Uterus (tissue), 4 donors: ENCODE measurements at places on chromosomes 13 and 19. TPM values are rescaled to one million over a fixed set of nuclear protein-coding genes. Genes with fewer than 3 reads are reported as not detected.

DNA sequence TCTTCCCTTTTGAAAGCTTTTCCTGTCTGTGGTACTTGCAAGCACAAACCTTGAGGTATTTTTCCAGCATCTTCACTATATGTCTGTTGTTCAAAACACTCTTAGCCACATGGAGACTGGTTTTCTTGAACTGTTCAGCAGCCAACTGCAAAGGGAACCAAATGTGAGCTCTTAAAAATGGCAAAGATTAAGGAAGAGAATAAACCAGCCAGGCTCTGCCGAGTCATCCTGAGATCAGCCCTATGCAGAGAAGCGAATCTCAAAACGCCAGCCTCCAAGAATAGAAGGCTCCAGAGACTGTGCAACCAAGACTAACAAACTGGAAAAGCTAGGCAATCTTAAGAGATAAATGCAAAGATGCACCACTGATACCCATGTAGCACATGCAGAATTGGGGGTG, 20.7 kb downstream of the AKAP8 start:
- DNase-seq: no peak

GRCh38 chr13:50757008-50757407, 86.5 kb downstream of the DLEU7 start:
- no peak for DNase-seq

Gene INAFM1
- 39.5 TPM for total RNA-seq

Gene OR10H1
- not detected for total RNA-seq
